ENCODE measurements at places on chromosomes 6 and 20. TPM values are rescaled to one million over a fixed set of nuclear protein-coding genes. Genes with fewer than 3 reads are reported as not detected.
A peak's percentile ranks its signal among the peaks of the same experiment; 100 is the strongest.

GRCh38 chr6:148775161-148775560, 28.3 kb downstream of the UST start:
- no peak for DNase-seq

- DNase-seq = no peak
Observed at GRCh38 chr20:3405139-3405538, 2.3 kb downstream of the DNAAF9 start.

- DNase-seq = no peak
Observed at GRCh38 chr20:43433250-43433854, 24.3 kb upstream of the SRSF6 start.

GRCh38 chr6:52554684-52555280, 22.1 kb downstream of the TRAM2 start:
- DNase-seq = peak; percentile 15

Gene CTCFL
- not detected for total RNA-seq

Gene CALHM6
- 4.4 TPM for total RNA-seq

Gene HDGFL1
- total RNA-seq = not detected
